ENCODE measurements at places on chromosomes 5 and 9.
A peak's percentile ranks its signal among the peaks of the same experiment; 100 is the strongest.

DNA sequence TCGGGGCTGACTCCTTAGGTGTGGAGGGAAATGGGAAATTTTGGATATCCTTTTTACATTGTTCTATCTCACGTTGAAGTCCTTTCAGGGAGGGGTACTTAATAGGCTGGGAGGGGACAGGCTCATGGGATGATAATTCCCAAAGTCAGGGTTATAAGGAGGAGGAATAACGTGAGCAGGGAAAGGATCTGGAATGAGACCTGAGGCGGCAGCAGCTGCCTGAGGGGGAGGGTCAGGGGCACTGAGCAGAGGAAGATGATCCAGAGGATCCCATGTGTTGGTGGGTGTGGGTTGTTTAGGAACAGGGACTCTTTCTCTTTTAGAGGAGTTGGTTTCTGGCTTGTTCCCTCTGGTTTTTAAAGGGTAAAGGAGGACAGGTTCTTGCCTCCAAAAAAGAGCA, 18.7 kb downstream of the IFT74 start:
- no peak for DNase-seq

DNA sequence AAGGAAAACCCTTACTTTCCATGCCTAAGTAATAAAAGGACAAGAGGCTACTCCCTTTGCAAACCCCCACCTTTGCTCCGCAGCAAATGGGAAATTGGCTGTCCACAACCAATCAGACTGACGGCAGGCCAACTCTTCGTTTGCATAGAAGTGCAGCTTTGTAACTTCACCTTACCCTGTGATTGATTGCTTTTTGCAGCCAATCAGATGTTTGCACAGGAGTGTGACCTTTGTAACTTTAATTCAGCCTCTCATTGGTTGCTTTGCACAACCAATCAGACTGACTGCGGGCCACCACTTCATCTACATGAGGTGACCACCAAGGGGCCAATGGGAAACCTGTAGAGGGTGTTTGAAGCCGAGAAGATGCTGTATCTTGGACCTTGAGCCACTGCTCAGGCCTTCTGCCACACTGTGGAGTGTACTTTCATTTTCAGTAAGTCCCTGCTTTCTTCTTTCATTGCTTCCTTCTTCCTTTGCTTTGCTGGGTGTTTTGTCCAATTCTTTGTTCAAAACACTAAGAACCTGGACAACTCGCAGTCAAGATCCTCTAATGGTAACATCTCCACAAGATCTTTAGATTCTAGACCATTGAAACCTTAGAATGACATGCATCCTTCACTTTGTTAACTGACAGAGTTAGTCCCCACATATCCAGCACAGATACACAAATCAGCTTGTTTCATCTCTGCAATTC, 51.3 kb upstream of the FREM1 start:
- DNase-seq = no peak

GRCh38 chr5:132202711-132203463, 24.8 kb downstream of the P4HA2 start:
- DNase-seq = no peak

DNA sequence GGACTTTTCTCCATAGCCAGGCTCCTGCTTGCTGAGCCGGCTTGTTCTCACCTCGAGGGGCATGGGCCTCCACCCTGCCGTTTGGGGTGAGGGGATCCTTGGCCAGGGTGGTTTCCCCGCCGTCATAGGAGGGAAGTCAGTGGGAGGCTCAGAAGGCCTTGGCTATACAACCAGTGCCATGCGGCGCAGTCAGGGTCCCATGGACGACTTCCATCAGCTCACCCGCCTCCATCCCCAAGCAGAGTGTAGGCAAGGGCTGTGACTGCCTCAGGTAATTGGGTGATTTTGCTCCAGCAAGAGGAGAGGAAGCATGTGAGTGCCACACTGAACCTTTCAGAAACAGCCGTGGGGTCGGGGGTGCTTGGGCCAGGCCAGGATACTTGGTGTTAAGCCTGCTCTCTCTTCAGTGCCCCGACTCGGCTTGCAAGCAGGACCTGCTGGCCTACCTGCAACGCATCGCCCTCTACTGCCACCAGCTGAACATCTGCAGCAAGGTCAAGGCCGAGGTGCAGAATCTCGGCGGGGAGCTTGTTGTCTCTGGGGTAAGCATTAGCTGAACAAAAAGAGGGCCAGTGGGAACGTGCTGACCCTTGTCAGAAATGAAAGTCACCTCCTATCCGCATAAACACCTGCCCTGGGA, 57.2 kb upstream of the LRRTM2 start:
- DNase-seq = no peak

- peak; percentile 51 for DNase-seq
Observed at GRCh38 chr5:1536871-1537602, 13.3 kb upstream of the LPCAT1 start.
